ENCODE measurements at places on chromosomes 11 and 22.

- DNase-seq: no peak
Observed at GRCh38 chr22:37464181-37464580, 22.0 kb downstream of the MFNG start.

DNA sequence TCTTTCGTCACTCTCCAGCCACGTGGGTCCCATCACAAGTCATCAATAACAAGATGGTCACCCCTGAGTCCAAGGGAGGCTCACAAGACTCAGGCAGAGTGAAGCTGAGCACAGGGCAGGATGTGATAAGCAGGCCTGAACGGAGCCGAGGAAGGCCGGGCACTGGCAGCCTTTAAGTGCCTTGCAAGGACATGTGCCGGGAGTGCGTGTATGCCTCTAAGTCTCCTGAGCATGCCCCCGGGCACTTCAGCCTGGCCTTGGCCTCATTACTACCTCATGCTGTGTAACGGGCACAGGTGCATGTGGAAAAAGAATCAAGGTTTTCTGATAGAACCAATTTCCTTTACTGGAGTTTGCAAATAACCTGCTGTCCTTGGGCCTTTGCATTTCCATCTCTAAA is 55.8 kb downstream of the UBASH3B start:
- DNase-seq: no peak

DNA sequence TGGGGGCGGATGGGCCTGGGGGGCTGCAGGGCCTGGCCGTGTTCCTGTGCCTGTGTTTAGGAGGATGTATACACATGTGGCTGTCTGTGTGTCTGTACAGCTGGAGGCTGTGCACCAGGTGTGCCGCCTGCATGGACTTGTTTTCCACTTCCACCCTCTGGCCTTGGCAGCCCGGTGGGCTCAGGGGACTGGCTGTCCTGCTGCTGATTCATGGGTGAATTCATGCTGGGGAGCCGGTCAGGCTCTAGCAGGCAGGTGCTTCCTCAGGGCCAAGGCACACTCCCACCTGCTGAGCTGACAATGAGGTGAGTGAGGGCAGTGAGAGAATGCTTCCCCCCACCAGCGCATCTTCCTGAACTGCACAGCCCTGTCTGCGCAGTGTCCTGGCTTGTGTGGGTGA is 88.4 kb downstream of the CCDC81 start:
- peak; percentile 85 for DNase-seq

DNA sequence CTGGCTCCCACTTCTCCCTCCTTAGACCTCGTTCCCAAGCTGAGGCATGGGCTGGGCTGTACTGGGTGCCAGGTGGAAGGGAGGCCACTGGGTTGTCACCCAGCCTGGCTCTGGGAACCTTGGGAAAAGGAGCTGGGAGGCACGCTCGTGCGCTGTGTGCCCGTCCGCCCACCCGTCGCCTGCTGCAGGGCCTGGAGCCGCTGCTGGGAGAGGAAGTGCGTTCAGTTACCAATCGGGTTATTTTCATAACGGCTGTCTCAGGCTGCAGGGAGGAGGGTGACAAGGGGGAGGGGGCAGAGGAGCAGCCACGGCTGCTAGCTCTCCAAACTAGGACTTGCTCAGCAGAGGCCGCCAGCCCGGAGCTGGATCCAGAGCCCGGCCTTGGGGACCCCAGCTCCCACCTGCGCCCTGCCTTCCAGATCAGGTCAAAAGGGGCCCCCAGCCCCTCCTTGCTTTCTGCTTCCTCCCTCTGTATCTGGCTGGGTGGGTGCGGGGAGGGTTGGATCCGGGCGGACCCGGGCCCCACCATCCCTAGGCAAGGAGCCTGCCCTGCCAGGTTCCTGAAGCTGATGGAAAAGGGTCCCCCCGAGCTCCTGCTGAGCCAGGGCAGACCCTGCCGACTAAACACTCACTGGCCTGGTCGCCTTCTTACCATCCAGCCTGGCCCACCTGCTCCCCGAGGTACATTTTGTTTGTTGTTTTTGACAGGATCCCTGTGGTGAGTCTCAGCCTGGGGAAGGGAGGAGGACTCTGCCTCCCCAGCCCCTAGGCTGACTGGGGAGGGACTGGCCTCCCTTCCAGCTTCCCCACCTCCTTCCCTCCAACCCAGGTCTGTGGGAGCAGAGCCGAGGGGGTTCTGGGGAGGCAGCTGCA is 14.3 kb downstream of the DGKZ start:
- no peak for DNase-seq

- DNase-seq: no peak
Observed at GRCh38 chr11:77698896-77699295, 61.3 kb upstream of the CLNS1A start.

All from epithelial cell of esophagus (primary cell).